ENCODE measurements at places on chromosomes 6 and 20. TPM values are rescaled to one million over a fixed set of nuclear protein-coding genes. Genes with fewer than 3 reads are reported as not detected.

GRCh38 chr6:155301867-155302266, 12.4 kb downstream of the TFB1M start:
- H3K4me3 ChIP-seq = no peak overlapping the region
- H3K36me3 ChIP-seq = peaks cover 11% of the 10 kb centered on the region
- no peaks in the 10 kb centered on the region for H3K27me3 ChIP-seq
- DNase-seq = peak; percentile 63

FAM209B gene
- not detected for total RNA-seq

DNA sequence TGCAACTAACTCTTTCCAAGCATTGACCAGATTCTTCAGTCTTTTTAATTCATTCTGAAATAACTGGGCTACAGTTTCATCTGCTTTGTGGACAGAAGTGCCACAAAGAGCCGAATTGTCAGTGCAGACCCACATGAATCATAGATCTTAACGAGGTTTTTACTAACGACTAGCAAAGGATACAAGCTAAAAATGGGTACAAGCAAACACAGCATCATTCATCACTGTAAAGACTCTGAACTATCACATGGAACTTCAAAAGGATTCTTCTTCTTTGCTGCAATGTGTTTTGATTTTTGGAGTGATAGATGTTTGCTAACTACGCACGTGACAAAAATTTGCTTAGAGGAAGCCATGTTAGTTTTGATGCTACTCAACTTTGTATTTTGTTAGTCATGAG, 227.1 kb downstream of the ESR1 start:
- no peaks in the 10 kb centered on the region for H3K27me3 ChIP-seq
- H3K4me1 ChIP-seq = no peaks in the 10 kb centered on the region
- no peaks in the 10 kb centered on the region for H3K36me3 ChIP-seq
- DNase-seq = no peak

TTK gene
- 45.2 TPM for total RNA-seq

DNA sequence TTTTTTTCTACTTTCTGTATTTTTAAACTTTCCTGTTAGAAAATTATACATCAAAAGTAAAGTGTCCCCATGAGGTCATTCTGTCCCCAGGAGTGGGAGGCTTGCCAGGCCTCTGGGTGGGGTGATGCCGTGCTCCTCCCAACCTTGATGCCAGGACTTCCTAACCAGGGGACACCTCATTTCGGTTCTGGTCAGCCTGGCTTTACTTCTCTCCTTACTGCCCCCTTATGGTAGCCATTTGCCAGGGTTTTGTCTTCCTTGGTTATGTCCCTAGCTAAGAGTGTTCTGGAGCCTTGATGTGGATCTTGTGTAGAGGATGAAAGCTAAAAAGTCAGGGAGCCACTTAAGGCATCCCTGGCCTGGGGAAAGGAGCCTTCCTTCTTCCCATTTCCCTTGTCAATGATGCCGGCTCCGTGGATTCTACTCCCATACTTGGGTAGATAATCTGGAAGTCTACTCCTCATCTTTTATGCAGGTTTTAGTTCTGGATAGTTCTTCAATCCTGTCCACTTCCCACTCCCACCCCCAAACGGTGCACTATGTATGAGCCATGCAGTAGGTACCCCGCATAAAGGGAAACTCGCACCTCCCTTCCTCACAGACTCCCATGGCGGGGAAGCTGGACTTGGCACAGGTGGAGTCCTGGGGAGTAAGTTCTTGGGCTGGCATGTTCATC, 164.1 kb upstream of the SALL4 start:
- no peaks in the 10 kb centered on the region for H3K27me3 ChIP-seq
- DNase-seq = peak; percentile 84
- no peaks in the 10 kb centered on the region for H3K36me3 ChIP-seq
- no peaks in the 10 kb centered on the region for H3K4me1 ChIP-seq
- H3K27ac ChIP-seq = no peak overlapping the region
- H3K4me3 ChIP-seq = no peak overlapping the region

DNA sequence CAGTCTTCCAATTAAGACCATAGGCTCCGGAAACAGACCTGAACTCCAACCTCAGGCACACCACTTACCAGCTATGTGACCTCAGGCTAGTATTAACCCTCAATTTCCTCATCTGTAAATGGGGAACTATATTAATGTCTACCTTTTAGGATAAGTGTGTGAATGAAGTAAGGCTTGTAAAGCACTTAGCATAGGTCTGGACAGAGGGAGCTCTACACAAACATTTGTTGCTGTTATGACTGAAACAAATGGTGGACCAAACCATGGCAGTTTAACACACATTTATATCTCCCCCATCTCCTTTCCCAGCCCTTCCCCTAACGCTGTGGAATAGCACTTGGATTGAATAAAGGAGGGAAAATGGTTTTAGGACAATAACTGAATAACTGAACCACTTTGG, 48.7 kb downstream of the TSHZ2 start:
- DNase-seq = no peak
- no peaks in the 10 kb centered on the region for H3K27me3 ChIP-seq
- peaks cover 37% of the 10 kb centered on the region for H3K4me1 ChIP-seq
- H3K4me3 ChIP-seq = no peak overlapping the region
- no peaks in the 10 kb centered on the region for H3K36me3 ChIP-seq
- no peak overlapping the region for H3K27ac ChIP-seq

DNA sequence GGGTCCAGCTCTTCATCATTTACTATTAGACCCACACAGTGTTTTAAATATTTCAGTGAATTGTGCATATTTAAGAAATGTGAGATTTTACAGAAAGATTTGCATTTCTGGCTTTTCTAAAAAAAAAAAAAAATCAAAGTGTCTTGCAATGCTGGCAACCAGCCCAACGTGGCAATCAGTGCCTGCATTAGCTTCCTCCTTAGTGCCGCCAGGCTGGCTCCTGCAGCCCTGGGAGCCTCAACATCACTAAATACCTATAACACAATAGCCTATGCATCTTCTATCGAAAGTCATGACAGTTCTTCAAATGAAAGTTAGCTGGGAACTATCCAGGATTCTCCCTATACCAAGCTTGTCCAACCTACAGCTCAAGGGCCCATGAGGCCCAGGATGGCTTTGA, 9.4 kb upstream of the CD93 start:
- H3K27me3 ChIP-seq = no peaks in the 10 kb centered on the region
- no peaks in the 10 kb centered on the region for H3K36me3 ChIP-seq
- DNase-seq = no peak
- no peak overlapping the region for H3K4me3 ChIP-seq

OR2H2 gene
- total RNA-seq = not detected

HMGCLL1 gene
- 16.2 TPM for total RNA-seq

- no peaks in the 10 kb centered on the region for H3K36me3 ChIP-seq
- H3K4me3 ChIP-seq = no peak overlapping the region
- DNase-seq = no peak
- H3K27ac ChIP-seq = no peak overlapping the region
- H3K4me1 ChIP-seq = peaks cover 15% of the 10 kb centered on the region
Observed at GRCh38 chr6:140540743-140541142, 1166.3 kb upstream of the CITED2 start.

RAET1E gene
- total RNA-seq = not detected

DNA sequence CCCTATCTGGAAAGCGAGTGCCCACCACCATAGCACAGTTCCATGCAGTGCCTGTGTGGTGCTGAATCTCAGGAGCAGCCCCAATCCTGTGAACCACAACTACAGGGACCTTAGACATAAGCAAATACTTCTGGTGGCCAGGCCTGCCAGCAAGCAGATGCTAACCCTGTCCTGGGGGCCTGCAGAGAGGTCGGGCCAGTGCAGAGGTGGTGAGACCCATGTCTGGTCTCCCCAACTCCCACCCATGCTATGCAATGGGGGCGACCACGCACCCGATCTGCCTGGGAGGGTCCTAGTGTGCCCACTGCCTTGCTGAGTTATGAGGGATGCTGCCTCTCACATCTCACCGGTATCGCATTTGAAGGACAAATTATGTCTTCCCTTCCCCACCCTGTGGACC, 151.6 kb upstream of the ZNF337 start:
- H3K4me3 ChIP-seq = no peak overlapping the region
- no peaks in the 10 kb centered on the region for H3K36me3 ChIP-seq
- no peak for DNase-seq
- H3K27me3 ChIP-seq = no peaks in the 10 kb centered on the region

DNA sequence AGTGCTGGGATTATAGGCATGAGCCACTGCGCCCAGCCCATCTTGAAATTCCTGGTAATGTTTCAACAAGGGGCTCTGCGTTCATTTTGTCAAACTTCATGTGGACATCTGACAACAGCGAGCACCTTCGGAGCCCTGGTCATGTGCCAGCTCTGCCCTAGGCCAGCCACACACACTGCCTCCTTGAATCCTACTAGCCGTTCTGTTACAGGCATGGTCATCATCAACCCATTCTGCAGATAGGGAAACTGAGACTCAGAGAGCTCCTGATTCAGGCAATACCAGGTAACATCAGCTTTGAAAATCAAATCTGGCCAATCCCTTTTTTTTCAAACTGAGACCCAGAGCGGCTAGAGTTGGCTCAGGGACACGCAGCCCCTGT, 41.3 kb downstream of the RBM38 start:
- H3K4me3 ChIP-seq = no peak overlapping the region
- peak overlapping the region; percentile 84 for H3K27ac ChIP-seq
- DNase-seq = no peak
- no peaks in the 10 kb centered on the region for H3K27me3 ChIP-seq
- H3K36me3 ChIP-seq = no peaks in the 10 kb centered on the region
- peaks cover 26% of the 10 kb centered on the region for H3K4me1 ChIP-seq

FOXS1 gene
- total RNA-seq = 0.83 TPM

DNA sequence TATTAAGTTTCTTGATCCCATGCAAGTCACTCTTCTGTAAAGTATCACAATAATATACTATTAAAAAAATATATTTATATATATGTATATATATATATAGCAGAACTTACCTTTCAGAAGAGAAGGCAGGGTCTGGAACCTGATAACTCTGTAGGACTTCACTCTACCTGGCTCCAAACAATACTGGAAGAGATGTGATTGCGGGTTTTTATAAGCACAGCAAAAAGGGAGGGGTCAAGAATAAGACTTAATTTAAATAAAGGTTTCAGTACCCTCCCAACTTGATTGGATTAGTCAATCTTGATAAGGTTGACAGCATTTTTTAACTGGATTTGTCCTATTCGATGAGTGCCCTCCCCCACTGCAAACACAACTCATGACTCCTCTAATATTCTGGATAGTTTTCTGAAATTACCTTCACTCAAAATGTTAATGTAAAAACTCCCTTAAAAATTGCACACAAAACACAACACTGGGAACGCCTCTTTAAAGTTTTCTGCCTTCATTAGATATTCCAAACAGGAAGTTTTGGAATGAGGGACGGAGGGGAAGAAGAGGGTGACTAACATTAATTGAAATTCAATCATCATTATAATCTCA, 4.0 kb upstream of the ZNF217 start:
- H3K27me3 ChIP-seq = no peaks in the 10 kb centered on the region
- peaks cover 32% of the 10 kb centered on the region for H3K4me1 ChIP-seq
- no peak overlapping the region for H3K4me3 ChIP-seq
- H3K27ac ChIP-seq = no peak overlapping the region

DNA sequence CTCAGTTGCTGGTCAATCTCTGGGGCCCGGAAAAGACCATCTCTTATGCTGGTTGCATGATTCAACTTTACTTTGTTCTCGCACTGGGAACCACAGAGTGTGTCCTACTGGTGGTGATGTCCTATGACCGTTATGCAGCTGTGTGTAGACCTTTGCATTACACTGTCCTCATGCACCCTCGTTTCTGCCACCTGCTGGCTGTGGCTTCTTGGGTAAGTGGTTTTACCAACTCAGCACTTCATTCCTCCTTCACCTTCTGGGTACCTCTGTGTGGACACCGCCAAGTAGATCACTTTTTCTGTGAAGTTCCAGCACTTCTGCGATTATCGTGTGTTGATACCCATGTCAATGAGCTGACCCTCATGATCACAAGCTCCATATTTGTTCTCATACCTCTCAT, 4.3 kb downstream of the OR2J3 start:
- H3K36me3 ChIP-seq = no peaks in the 10 kb centered on the region
- H3K27me3 ChIP-seq = no peaks in the 10 kb centered on the region
- no peak overlapping the region for H3K27ac ChIP-seq
- H3K4me3 ChIP-seq = no peak overlapping the region

DNA sequence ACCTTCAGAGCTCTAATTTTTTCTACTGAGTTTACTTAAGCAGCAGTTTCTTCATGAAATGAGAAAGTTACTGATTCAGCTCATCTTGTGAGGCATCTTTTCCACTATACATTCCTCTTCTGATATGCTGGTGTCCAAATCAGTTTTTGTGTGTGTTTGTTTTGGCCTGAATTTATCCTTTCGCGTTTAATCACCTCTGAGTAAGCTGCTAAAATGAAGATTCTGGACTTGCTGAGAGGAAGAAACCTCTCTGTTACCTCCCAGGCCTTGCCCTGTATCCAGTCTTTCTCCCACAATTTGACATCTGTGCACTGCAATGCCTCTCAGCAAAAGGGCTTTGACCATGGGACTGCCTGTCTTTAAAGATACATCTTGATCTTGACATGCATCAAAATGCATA, 536.2 kb upstream of the NRSN1 start:
- no peaks in the 10 kb centered on the region for H3K36me3 ChIP-seq
- H3K27me3 ChIP-seq = no peaks in the 10 kb centered on the region
- no peaks in the 10 kb centered on the region for H3K4me1 ChIP-seq
- H3K4me3 ChIP-seq = no peak overlapping the region
- peak; percentile 4 for DNase-seq

DNA sequence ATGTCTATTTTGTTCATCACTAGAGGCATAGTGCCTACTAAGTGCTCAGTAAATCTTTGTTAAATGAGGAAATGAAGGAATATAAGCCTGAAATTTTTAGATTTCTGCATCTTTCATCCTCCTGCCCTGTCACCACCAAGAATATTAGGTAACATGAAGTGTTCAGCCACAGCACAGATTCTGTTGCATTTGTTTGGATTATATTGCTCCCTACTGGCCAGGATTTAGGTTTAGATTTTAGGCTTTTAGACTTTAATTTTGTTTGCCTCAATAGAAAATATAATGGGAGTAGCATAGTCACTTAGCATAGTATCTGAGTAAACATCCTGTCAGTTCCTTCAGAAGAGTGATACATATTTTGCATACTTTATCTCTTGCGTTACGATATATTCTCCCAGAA, 14.2 kb downstream of the FARS2 start:
- no peak overlapping the region for H3K4me3 ChIP-seq
- H3K36me3 ChIP-seq = no peaks in the 10 kb centered on the region
- H3K4me1 ChIP-seq = peaks cover 2% of the 10 kb centered on the region
- DNase-seq = no peak
- H3K27me3 ChIP-seq = no peaks in the 10 kb centered on the region
- H3K27ac ChIP-seq = no peak overlapping the region

VARS2 gene
- 59.3 TPM for total RNA-seq

TCF15 gene
- total RNA-seq = 0.86 TPM

All from cardiac muscle cell (in vitro differentiated cells and primary cell).